ENCODE measurements at places on chromosomes 6 and 20.

DNA sequence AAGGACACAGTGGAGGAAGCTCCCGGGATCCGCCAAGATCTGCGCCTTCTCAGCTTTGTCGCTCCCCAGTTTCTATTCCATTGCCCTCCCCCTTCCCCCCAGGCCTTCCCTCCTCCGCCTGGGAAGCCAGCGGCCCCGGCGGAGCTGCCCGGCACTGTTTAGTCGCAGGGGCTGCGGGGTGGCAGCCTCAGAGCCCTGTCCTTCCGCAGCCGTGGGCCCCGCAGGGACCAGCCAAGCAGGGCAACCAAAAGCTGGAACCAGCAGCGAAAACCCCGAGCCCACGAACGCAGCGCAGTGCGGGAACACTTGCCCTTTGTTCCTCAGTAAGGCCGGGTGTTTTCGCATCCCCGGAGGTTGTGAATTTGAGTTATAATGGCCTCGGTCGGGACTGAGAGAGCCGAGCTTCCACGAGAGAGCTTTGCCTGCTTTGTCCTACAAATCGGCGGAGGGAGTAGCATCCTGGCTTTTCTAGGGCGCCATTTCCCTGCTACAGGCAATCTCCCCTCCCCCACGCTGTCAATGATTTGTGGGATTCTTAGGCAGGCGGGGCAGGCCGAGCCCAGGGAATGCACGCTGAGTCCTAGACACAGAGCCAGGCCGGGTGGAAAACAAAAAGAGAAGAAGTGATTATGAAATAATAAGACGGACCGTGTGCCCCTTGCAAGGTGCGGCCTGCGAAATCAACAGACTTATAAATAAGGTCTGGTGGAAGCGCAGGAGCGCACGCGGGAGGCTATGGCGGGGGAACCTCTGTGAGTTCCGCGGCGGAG is 4.0 kb upstream of the TUBB2B start:
- DNase-seq, result peak; percentile 35

DNA sequence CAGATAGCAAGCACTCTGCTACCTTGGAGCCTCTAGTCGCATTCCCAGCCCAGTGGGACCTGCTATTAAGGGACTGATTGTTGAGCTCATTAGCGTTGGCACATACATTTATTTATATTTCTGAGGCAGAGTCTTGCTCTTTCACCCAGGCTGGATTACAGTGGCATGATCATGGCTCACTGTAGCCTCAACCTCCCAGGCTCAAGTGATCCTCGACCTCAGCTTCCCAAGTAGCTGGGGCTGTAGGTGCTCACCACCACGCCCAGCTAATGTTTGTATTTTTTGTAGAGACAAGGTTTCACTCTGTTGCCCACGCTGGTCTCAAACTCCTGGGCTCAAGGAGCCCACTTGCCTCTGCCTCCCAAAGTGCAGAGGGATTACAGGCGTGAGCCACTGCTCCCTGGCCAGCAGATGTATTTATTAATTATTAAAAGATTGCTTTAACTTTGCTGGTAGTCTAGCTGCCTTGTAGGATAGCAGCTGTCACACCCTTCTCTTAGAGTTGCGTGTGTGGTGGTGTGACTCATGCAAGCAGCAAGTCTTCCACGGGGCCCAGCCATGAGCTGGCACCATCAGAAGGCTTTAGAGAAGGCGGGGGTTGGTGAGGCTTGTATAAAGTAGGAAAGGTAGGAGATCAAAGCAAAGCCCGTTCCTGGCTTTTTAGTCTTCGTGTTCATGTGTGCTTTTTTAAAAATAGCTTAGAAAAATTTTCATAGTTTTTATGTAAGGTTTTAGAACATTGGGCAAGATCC is 16.5 kb downstream of the ACTR5 start:
- peak; percentile 16 for DNase-seq

- DNase-seq, result peak; percentile 53
These were observed 739 bp downstream of the CTSZ start for GRCh38 chr20:59006167-59006863.

DNA sequence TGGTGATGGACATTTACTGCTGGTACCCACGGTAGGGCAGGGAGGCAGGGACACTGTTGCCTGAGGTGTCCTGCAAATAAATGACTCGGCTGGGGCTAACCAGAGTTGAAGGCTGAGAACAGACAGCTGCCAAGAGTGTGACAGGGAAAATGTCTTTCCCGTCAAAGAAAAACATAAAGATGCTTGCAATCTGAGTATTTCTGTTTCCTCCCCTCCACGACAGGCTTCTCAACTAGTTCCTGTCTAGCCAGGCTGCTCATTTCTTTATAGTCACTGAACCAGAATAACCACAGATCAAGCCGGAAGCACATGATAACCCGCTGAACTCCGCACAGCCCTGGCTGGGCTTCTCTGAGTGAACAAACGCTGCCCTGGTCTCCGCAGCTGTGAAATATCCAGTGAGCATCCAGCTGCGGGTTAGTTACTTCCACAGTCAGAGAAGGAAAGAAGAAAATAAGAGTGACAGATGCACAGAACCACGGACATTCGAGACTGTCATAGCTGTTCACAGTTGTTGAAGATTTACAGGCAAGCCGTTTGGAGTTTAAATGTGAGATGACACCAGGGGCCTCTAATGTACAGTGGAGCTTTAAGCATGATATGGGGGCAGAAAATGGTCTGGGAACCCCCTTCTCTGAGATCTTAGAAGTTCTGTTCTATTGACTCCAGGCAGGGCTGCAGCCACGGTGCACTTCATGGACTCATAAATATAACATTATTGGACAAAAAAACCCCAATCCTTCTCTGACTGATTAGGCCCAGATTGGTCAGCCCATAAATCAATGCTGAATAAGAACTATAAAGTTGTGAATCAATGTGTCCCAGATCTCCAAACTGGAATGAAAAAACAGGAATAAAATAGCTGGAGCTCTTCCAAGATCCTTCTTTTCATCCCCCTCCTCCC is 299.9 kb upstream of the SUPT3H start:
- DNase-seq, result peak; percentile 50

- DNase-seq, result no peak
These were observed 378 bp upstream of the LAMA2 start for GRCh38 chr6:128882560-128882959.

GRCh38 chr6:2739335-2739734 is 11.4 kb downstream of the MYLK4 start:
- peak; percentile 20 for DNase-seq

- no peak for DNase-seq
These were observed 306.7 kb upstream of the TSHZ2 start for GRCh38 chr20:52665441-52665840.

- peak; percentile 89 for DNase-seq
These were observed 87.8 kb downstream of the TMEM170B start for GRCh38 chr6:11625302-11625701.

DNA sequence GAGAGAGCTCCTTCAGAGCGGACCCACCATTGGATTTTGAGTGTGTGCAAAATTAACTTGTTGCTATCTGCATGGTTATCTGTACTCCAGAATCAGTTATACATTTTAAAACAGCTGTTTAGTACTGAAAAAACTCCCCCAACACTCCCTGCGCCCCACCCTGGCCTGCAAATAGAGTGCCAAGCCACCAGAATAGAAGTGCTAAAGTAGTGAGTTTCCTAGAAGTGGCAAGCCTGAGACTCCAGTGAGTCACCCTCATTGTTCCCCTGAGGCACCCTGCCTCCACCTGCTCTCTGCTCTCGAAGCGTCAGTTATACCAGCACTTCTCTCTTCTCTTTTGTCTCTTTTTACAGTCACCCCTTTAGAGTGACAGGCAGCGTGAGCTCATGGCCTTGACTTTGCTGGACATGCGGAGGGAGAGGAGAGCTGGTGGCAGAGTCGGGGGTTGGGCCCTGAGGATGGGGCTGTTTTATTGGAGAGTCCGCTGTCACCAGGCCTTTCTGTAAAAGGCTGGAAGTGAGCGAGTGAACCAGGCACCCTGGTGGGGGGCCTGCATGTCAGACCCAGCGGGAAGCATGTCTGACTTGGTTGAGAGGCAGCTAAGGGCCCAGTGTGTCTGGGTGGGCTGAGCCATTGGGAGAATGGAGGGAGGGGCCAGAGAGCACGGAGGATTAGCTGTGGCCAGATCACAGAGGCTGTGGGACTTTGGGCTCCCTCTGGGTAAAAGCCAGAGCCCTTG is 10.4 kb downstream of the IGF2R start:
- no peak for DNase-seq

GRCh38 chr6:95648636-95649035 is 71.3 kb downstream of the MANEA start:
- no peak for DNase-seq

GRCh38 chr6:56694002-56694401 is 51.3 kb upstream of the DST start:
- DNase-seq, result no peak

DNA sequence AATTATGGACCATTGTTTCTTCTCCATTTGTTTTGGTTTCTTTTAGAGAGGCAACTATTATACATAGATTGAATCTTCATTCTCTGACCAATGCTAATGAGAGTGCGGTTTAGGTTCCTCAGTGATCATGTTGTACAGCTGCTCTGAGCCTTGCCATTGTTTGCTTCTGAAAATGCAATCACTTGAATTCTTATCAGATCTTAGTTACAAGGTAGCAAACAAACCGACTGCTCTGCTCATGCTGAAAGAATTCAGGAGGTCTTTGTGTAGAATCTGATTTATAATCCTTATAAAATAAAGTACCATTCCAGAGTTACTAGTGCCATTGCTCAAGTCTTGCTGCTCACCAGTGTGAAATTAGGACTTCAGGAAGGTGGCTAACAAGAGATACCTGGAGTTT is 569.1 kb upstream of the ID4 start:
- DNase-seq, result no peak

DNA sequence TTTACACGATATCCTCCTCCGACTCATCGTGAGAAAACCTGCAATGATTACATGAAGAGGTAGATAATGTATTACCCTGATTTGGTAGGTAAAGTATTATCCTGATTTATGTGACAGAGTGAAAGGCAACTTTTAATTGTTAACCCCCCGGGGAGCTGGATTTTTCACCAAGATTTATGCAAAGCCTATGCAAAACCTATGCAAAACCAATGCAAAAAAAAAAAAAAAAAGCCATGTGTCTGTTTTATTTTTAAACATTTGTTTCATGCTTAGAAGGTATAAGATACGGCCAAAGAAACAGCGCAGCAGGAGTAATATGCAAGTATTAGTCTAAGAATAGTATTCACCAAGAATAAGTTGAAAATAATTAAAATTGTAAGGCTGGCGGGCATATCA is 109.9 kb downstream of the IPCEF1 start:
- no peak for DNase-seq

DNA sequence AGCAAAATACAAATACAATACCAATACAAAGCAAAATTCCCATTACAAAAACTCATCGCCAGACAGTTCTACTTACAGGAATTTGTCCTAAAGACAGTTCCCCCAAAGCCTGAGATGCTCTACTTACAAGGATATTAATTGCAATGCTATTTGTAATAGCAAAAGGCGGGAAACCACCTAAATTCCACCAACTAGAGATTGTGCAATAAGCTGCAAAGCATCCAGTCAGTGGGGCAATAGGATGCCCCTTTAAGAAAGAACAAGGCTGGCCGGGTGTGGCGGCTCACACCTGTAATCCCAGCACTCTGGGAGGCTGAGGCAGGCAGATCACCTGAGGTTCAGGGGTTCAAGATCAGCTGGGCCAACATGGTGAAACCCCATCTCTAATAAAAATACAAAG is 39.1 kb downstream of the FAM209B start:
- DNase-seq, result no peak
